ENCODE measurements at places on chromosomes 7 and 10.

GRCh38 chr7:140458201-140458600, 21.1 kb downstream of the MKRN1 start:
- DNase-seq, result no peak

DNA sequence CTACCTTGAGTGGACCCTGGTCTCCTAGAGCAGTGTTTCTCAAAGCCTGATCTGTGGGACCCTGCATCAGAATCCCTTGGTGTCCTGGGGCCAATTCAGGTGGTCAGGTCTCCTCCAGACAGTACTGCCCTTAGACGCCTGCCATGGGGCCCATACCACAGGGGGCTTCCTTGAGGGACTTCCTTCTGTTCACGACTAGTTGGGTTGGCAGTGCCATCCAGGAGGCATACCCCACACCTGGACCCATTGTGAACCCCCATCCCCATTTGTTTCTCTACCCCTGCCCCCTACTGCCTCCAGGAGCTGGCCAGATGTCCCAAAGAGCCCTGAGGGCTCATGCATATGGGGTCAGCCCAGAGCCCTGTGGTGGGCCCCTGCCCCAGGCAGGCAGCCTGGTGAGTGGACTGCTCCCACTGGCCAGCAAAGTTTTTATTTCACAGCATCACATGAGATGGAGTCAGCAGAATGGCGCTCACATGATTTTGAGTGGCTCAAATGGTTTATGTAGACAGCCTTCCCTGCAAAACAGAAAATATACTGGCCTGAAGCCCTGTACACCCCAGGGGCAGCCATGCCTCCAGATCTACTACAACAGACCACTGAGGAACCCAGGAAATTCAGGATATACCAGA, 259.9 kb upstream of the ZMIZ1 start:
- no peak for DNase-seq

GRCh38 chr10:122424059-122424458, 30.4 kb upstream of the ARMS2 start:
- DNase-seq, result no peak

DNA sequence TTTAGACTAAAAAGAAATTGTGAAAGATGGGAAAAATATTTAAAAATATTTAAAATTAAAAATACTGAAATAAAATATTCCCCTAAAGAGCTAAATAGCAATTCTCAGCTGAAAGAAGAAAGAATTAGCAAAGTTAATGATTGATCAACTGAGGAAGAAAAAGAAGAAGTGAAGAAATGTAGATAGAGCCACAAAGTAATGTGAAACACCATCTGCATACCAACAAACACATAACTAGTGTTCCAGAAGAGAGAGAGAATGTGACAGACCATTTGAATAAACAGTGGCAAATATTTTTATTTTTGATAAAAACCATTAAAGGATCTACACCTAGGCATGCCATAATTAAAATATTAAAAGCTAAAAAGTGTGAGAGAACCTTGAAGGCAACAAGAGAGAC, 784.5 kb upstream of the ZWINT start:
- no peak for DNase-seq

GRCh38 chr10:110455446-110455845, 42.3 kb upstream of the DUSP5 start:
- DNase-seq, result no peak

GRCh38 chr10:75126277-75126676, 14.8 kb downstream of the SAMD8 start:
- no peak for DNase-seq

DNA sequence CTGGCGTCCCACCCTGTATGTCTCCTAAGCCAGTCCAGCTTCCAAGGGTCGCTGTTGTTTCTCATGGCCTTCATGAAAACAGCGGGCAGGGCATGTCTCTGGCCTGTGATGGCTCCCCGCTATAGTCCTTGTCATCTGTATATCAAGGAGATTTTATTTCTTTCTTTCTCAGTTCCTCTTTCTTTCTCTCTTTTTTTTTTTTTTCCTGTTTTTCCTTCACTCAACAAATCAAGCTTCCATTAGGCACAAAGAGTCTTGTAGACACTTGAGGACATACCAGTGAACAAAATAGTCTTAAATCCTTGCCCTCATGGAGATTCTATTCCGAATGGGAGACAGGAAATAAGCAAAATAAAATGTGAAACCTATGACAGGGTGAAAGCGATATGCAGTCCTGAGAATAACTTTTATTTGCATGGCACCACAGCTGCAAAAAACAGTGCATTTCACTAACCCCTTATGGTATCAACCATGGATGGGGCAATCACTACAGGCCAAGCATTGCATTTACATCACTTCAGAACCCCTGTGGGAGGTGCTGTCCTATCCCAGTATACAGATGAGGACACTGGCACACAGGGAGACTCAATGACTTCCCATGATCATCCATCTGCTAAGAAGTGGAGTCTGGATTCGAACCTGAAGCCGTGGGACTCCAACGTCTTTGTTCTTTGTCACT, 50.7 kb downstream of the SYPL1 start:
- no peak for DNase-seq

DNA sequence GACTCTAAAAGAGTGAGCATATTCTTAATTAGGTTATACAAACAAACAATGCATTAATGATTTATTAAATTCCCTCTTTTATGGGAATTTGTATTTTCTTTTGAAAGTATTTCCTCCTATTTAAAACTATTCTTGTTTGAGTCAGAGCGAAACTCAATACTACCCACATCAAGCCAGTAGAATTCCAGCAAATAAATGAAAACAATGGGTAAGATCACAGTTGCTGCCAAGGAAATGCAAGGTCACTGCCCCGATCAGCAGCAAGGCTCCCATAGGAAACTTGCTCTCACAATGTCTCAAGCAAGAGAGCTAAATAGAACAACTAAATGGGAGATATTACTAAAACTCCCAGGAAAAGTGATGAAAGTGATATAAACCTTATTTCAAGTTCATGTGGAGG, 206.3 kb downstream of the THSD7A start:
- no peak for DNase-seq

DNA sequence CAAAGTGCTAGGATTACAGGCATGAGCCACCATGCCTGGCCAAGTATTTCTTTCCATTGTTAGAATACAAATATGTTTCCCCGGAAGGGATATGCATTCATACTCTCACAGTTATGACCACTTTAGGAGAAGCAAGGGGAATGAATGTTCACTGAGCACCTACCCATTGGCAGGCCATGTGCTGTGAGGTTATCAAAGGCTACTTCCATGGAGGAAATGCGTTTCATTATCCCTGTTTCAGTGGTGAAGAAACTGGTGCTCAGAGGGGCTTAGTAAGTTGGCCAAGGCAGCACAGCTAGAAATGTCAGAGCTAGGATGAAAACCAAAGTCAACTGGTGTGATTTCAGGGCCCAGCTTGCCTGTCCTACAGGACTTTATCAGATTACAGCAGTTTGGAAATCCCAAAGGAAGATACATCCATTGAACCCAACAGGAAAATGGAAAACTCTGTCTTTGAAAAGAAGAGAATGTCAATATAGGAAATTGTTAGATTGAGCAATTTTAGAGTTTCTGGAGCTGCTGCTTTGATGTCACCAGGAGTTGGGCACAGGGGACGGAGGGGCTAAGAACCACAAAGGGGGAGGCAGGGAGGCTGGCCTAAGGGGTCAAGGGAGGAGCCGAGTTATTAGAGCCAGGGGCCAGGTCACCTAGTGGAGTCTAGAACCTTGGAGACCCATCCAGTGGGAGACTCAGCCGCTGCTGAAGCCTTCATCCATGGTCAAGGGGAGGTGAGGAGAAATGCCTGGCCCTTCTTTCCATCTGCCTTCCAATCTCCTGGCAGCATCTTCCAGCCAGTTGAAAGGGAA, 319.8 kb downstream of the FRMD4A start:
- DNase-seq, result no peak

DNA sequence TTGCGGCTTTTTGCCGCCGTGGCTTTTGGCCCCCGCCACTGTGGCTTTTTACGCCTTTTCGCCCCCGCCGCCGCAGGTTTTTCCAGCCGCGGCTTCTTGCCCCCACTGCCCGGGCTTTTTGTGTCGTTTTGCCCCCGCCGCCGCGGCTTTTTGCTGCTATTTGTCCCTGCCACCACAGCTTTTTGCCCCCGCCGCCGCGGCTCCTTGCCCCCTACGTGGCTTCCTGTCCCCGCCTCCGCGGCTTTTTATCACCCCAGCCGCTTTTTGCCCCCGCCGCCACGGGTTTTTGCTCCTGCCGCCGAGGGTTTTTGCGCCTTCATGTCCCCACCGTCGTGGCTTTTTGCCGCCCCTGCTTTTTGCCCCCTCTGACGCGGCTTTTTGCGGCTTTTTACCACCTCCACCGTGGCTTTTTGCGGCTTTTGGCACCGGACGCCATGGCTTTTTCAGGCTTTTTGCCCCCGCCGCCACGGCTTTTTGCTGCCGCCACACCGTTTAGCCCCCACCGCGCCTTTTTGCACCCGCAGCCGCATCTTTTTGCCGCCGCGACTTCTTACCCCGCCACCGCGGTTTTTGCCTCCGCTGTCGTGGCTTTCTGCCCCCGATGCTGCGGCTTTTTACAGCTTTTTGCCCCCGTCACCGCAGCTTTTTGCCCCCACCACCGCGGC, 637.0 kb downstream of the ZNF716 start:
- DNase-seq, result no peak

- no peak for DNase-seq
These were observed 7.4 kb downstream of the ZNF487 start for GRCh38 chr10:43444323-43444722.

- no peak for DNase-seq
These were observed 86.8 kb upstream of the ZMIZ1 start for GRCh38 chr10:78981970-78982281.

DNA sequence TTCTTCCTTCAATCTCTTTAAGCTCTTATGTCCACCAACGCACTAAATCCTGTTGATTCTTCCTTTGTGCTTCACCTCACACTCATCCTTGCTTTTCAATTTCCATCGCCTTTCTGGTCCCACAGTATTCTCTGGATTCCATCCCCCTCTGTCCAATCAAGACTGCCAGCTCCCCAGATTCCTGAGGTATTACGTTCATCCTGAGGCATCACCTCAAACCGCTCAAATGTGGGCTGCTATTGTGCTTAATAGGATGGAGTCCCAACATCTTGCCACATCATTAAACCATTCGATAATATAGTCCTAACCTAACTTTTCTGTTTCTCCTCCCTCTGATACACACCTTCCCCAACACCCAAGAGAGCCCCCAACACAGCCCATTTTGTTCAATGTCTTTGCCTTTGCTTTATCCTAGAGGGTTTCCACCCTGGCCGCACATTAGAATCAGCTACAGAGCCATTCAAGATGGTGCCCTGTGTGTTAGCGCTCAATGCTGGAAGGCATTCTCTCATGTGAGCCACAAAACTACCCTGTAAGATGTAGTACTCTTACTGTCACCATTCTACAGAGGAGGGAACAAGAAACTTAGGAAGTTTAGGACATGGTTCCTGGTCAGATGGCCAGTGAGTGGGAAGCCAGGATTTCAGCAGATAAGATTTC, 79.5 kb upstream of the LEP start:
- no peak for DNase-seq

- no peak for DNase-seq
These were observed 71.3 kb downstream of the TACC2 start for GRCh38 chr10:122060250-122060649.

DNA sequence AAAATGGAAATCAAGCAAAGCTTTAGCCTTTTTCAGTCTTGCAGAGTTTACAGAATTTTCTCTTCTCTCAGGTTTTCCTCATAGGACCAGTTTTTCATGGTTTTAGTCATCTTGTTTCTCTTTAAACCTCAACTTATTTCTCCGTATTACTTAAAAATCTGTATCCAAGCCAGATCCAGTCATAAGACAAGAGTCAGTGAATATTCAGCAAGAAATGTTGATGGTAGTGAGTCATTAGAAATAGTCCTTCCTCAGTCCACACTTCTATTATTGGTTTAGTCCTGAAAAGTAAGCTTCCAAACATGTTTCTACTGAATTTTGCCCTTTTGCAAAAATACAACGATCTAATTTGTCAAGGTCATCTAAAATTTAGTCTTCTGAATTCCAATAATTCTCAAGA, 107.0 kb downstream of the VIM start:
- DNase-seq, result no peak

- DNase-seq, result no peak
These were observed 30.7 kb upstream of the HSPA12A start for GRCh38 chr10:116772909-116773705.

DNA sequence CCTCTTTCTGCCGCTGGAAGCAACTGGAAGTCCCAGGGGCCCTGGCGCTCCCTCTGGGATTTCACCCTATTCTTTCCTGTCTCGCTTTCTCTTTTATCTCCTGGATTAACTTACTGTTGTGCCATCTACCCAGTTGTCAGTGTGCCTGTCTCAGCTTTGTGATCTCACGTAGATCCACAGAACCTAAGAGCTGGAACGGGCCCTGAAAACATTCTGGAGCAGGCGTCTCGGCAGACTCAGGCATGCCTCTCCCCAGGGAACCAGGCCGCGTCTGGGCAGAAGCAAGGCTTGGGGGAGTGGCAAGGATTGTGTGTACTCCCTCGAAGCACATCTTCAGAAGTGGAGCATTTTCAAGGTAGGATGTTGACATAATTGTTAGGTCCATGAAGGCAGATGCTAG, 87.2 kb downstream of the KCNMA1 start:
- DNase-seq, result no peak

DNA sequence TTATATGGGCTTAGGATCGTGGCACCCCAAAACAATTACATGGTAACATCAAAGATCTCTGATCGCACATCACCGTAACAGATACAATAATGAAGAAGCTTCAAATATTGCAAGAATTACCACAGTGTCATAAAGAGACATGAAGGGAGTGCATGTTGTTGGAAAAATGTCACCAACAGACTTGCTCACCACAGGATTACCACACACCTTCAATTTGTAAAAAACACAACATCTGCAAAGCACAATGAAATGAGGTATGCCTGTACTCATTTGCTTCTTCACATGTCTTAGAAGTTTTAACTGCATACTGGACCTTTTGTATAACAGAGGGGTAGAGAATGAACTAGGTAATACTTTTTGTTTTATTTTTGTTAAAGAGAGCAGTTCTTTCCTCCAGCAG, 96.6 kb downstream of the TPST1 start:
- no peak for DNase-seq

DNA sequence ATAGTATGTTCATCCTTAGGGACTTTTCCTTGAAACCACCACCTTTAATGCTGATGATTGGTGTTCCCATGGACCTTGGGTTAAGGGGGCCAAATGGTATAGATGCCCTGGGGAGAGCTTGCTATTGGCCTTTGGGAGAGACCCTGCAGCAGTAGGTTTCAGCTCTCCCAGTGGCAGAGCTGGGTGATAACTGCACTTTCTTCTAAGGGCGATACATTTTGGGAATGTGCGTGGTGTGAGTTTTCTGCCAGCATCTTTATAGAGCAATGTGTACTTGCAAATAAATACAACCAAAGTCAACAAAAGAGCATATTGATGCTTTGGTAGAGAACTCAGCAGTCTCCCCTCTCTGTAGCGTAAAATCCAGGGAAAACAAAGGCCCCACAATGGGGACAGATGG, 404.1 kb downstream of the PAXIP1 start:
- no peak for DNase-seq

DNA sequence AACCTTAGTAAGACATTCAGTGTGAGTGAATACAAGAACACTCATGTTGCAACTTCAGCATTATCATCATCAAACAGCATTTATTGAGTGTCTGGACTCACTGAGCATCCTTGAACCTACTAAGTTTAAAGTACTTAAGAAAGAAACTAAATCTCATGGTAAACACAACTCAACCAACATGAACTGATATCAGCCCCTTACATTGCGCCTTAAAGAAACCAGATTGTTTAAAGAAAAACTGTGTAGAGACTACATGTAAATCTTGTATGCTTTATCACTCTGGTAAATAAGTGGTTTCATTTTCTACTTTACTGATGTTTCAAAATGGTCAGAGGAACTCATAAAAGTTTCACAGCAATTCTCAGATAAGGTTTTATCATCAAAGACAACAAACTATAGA, 157.5 kb upstream of the FERD3L start:
- DNase-seq, result no peak

- no peak for DNase-seq
These were observed 55.4 kb downstream of the MICALL2 start for GRCh38 chr7:1403638-1404459.
